Choroid plexus epithelial cell (primary cell): ENCODE measurements at places on chromosomes 5 and 9.

- no peak for DNase-seq
Measured at GRCh38 chr5:162324328-162324727, 256.8 kb downstream of the GABRG2 start.

- DNase-seq: no peak
Measured at GRCh38 chr5:126052791-126053190, 370.4 kb upstream of the GRAMD2B start.

GRCh38 chr5:79255786-79256557 lies 20.0 kb downstream of the JMY start:
- DNase-seq: peak; percentile 36

DNA sequence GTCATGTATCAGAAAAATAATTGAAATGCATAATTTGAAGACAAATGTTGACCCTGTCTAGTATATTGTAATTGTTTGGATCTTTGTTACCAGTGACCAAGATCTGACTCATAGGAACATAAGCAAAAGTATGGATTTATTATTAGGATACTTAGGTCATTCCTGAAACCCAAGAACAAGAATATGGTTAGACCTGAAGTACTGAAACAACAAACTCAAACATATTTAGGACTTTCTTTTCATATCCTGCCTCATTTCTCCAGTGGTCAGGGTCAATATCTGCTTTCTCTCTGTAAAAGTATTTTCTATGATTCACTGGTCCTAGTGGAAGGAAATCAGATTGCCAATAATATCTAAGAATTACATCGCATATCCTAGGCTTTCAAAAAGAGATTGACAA lies 1937.1 kb upstream of the WWC1 start:
- no peak for DNase-seq

DNA sequence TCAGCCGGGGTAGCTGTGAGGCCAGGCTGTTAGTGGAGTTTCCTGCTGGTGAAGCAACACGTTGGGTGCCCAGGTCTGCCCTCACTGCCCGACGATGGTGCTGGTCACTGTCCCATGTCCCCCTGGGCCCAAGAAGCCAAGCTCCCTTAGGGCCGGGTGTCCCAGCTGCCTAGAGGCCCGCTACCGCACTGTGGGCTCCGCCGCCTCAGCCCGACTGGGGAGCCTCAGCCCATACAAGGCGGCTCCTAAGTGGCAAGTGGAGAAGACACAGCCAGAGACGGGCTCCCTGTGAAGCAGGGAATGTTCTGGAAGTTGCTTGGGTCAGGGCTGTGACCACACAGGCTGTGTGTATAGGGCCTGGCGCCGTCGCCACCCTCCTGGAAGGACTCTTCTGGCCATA lies 96.9 kb downstream of the RXRA start:
- no peak for DNase-seq

- DNase-seq: no peak
Measured at GRCh38 chr5:168304349-168304748, 12.9 kb downstream of the WWC1 start.

GRCh38 chr9:121474231-121474947 lies 25.3 kb downstream of the GGTA1 start:
- DNase-seq: no peak

DNA sequence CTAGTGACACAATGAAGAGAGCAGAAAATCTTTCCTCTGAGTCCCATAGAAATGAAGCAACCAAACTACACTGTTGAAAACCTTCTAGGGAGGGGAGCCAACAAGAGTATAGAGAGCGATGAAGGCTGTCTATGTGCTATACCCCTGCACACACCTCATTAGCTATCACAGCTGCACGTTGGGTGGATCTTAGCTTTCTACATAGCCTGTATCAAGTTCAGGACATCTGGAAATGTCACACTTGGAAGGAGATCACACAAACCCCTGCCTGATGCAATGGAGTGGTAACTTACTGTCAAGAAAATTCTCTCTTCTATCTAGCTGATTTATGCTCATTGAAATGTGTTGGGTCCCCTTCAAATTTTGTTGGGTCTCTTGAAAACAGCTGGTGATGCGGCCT lies 127.0 kb upstream of the NTRK2 start:
- DNase-seq: no peak

GRCh38 chr9:100720922-100721321 lies 143.0 kb downstream of the CAVIN4 start:
- peak; percentile 4 for DNase-seq

DNA sequence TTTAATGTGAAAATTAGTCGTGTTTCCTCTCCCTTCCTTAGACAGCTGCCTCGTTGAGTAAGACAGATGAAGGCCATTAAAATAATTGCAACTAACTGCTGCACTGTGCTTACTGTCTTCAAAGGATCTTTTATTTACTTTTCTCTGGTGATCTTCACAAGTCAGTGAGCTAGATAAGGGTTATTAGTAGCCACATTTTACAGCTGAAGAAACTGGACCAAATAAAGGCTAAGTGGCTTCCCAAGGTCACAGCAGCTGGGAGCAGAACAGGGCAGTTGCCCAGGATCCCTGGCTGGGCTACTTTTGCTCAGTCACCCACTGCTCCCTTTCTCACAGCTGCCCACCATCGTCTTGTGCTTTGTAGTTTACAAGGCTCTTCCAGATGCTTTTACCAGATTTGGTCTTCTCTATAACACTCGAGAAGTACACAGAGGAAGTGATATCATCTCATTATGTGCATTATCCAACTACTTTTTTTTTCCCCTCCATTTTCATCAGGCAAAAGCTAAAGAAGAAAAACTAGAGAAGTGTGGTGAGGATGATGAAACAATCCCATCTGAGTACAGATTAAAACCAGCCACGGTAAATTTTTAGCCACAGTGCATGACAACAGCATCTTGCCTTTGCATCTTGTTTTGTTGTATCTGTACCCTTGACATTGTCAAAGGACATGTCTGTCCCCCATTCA lies 61.8 kb downstream of the ERAP1 start:
- no peak for DNase-seq

DNA sequence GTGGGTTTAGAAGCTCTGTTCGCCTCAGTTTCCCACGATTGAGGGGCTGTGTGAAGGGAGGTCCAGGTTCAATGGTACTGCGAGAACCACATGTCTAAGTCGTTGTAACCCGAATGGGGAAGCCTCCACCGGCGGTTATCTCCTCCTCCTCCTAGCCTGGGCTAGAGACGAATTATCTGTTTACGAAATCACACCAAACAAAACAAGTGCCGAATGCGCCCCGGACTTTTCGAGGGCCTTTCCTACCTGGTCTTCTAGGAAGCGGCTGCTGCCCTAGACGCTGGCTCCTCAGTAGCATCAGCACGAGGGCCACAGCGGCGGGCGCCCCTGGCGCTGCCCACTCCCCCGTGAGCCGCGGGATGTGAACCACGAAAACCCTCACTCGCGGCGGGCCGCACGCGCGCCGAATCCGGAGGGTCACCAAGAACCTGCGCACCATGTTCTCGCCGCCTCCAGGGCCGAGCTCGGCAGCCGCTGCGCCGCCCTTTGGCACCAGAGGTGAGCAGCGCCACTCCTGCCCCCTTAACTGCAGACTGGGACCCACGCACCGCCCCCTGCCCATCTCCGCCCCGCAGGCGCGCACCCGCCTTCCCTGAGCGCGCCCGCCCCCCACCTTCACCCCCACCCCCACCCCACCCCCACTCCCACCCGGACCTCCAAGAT lies at the start of gene CDKN2A:
Gene CDKN2A (minus strand): TSS at position 500 of the 663 bp plus-strand sequence.
- DNase-seq: peak; percentile 60

GRCh38 chr5:150295741-150296486 lies 6.3 kb upstream of the CAMK2A start:
- DNase-seq: no peak

- DNase-seq: peak; percentile 26
Measured at GRCh38 chr5:68303038-68303738, 87.6 kb downstream of the PIK3R1 start.

- DNase-seq: no peak
Measured at GRCh38 chr9:88387036-88387551, 1.1 kb upstream of the SPIN1 start.

DNA sequence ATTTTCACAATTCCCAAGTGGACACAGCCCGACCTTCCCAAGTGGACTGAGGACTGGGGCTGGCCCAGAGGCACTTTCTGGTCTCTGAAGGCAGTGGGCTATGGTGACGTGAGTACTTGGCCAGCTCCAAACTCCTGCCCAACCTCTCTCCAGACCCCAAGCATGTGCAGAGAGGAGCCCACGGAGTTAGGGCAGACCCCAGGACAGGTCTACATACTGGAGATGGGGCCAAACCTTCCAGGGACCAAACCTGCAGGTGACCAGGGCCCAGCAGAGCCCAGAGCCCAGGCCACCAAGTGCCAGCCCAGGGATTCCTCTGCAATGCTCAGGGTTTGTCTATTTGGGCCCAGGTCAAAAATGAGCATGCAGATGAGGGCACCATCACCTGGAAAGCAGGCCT lies 15.3 kb downstream of the BRD3 start:
- DNase-seq: no peak

DNA sequence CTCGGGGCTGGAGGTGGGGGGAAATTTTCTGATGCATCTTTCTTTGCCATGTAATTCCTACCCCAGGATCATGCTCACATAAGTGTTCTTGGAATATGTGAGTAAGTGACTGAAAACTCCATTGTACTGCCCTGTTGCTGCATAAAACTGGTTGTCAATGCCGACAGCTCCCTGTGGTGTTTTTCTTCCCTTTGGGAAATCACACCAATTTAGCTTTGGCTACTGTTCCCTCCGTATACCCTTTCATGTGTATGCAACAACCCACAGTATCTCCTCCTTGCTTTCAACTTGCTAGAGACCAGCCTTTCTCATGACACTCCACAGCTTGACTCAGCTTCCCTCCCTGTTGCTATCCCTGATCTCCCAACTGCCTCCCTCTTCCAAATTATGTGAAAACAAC lies 240.6 kb downstream of the TRIM32 start:
- DNase-seq: no peak

GRCh38 chr5:129172580-129172979 lies 78.0 kb downstream of the ISOC1 start:
- DNase-seq: peak; percentile 16

GRCh38 chr5:1656271-1656975 lies 132.7 kb upstream of the LPCAT1 start:
- no peak for DNase-seq

- DNase-seq: no peak
Measured at GRCh38 chr9:124205686-124206352, 51.9 kb upstream of the NEK6 start.

GRCh38 chr5:132773114-132773513 lies 3.9 kb downstream of the SEPTIN8 start:
- DNase-seq: no peak

DNA sequence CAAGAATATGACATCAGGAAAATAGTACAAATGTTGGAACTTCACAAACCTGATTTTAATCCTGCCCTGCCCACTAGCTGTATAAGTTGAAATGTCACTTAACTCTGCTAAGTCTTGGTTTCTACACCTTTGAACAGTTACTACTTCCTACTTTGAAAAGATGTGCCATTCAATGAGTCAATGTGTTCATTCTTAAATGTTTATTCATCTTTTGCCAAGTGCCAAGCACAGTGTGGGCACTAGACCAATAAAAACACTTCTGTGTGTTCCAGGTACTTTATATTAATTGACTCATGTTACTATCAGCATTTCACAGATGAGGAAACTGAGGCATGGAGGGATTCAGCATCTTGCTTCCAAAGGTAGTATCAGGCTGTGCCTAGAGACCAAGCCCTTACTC lies 12.8 kb downstream of the PDCL start:
- no peak for DNase-seq

DNA sequence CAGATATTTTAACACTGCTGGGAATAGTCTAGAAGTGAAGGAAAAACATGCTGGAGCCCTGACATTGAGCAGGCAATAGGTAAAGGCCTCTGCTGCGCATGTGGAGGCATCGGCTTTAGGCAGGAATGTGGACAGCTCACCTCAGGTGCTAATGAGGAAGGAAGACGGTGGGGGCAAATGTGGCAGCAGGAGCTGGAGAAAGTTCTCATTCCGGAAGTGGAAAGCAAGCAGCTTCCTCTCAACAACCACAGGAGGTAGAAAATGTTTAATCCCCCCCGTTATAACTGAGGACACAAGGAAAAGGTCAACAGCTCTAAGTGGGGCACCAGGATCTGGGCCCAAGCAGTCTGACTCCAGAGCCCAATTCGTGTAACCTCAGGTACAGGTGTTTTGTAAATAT lies 7.6 kb upstream of the RPS14 start:
- no peak for DNase-seq

DNA sequence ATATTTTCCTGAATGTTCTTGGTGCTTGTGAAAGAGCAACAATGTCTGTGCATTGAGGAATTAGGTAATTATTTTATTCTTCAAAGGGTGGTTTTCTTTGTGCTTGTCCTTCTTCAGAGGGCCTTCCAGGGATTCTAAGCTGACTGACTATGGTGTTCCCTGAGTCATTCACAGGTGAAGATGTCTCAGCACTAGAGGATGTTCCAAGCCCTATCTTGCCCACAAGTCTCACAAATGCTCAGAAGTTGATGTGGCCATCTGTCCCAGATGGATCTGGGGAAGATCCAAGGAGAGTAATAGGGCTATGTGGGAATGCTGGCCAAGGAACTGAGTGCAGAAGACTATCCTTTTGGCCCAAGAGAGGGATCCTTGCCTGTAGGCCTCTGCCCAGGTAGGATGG lies 120.9 kb downstream of the ADAMTSL1 start:
- no peak for DNase-seq

DNA sequence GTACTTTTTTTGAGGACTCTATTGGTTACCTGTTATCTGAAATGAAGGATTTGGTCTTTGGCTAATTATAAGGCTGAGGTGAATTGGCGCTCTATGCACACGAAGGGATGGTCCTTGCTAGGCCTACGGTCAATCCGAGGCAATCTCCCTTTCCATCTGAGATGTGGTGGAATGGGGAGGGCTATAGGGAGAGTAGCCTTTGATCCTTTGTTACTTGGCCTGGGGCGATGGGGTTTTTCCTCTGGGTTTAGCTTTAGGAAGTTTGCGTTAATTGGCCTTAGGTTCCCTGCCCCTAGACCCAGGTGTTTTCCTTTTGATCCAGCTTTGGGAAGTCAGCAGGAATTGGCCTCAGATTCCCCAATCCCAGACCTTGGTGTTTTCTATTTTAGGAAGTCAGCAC lies 102.1 kb upstream of the C9orf72 start:
- DNase-seq: no peak

- DNase-seq: peak; percentile 81
Measured at GRCh38 chr5:149915392-149916260, 29.0 kb downstream of the PDE6A start.
